Hippocampal formation (tissue), 2 donors: ENCODE measurements at places on chromosomes 13 and 19.

GRCh38 chr19:28612275-28612769, 600.6 kb downstream of the UQCRFS1 start:
- no peak for DNase-seq

DNA sequence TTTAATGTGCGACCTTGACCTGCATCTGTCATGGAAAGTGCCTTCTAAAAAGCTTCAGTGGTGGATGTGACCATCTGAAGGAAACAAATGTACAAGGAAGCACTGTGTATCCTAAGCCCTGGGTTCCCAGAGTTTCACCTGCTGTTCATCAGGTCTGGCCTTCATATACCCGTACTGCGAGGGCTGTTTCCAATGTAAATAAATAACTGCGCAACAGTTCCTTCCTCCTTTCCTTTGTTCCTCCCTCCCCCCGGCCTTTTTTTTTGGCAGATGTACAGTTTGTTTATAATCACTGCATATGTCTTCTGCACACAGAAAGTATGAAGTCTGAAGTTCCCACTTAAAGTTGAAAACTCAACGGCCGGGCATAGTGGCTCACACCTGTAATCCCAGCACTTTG, 5.2 kb downstream of the FAAP24 start:
- DNase-seq: no peak

DNA sequence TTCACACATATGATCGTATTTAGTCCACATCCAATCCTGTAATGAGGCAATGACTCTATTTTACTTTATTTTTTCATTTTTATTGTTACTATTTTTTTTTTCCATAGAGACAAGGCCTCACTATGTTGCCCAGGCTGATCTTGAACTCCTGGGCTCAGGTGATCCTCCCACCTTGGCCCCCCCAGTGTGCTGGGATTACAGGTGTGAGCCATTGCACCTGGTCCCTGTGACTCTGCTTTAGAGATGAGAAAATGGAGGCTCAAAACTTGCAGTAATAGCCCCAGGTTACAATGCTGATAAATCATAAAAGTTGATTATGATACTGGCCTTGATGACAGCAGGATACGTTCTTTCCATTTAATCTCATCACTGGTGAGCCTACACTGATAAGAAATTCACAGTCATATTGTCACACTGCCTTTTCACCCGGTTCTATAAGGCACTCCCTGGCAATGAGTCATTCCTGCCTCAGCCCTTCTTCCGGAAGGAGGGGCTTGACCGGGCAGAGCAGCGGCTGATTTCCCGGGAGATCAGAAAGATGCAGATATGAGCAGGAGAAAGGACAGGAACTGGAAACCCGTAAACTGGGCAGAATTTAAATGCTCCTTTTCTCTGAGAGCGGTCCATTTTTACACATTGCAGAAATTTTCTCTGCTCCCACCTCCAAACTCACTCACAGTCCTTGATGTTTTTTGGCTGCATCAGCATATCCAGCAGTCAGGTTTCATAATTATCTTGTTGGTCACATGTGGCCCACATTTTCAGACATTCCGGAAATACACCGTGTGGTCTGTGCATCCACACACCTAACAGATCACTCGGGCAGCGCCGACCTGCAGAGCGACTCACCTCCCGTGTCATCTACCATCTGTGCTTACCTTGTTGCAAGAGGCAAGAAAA, 616.4 kb downstream of the EFNB2 start:
- no peak for DNase-seq

- DNase-seq: no peak
Measured at GRCh38 chr19:21314676-21315075, 14.5 kb downstream of the ZNF708 start.

GRCh38 chr19:16076154-16076957, at the start of gene TPM4:
Gene TPM4 (plus strand): TSS chr19:16076495. CDS start chr19:16076566, 71 bp downstream.
- DNase-seq: peak; percentile 68

DNA sequence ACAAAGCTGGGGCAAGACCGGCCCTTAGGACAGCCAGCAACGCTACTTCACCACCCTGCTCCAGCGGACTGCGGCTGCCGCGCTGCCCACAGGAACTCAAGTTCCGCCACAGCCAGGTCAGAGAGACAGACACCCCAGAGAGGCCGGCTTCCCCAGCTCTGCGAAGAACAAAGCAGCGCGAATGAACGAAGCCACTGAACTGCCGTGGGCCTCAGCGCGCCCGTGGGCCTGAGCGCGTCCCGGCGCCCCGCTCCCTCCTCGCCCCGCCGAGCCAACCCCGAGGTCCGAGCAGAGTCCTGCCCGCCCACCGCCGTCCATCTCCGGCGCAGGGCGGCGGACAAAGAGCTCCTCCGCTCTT, 158.4 kb downstream of the RNF17 start:
- DNase-seq: no peak

- DNase-seq: peak; percentile 17
Measured at GRCh38 chr13:45143346-45143751, 23.0 kb downstream of the GTF2F2 start.

DNA sequence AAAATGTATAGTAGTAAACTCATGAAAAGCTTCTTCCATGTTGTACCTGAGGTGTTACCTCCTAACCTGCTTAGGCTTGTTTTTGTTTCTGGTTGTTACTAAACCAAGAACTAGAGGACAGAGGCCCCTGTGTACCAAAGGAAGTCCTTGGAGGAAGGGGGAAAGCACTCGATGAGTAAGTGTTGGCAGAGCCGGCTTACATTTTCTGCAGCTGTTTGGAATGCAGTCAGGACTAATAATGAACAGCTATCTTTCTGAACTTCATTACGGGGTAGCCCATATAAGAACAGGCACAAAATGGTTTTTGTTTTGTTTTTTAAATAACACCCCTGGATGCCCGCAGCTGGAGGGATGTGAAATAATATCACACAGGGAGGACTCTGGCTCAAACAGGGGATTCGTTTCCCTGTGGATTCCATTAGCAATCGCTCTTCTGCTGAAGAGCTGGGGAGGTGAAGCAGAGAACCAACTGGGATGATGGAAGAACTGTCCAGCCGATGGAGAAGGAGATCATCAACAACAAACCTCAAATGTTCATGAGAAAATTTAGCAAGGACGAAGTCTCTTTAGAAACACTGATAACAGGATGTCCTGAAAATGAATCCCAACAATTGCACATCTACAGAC, 214.2 kb upstream of the MAB21L1 start:
- DNase-seq: no peak

DNA sequence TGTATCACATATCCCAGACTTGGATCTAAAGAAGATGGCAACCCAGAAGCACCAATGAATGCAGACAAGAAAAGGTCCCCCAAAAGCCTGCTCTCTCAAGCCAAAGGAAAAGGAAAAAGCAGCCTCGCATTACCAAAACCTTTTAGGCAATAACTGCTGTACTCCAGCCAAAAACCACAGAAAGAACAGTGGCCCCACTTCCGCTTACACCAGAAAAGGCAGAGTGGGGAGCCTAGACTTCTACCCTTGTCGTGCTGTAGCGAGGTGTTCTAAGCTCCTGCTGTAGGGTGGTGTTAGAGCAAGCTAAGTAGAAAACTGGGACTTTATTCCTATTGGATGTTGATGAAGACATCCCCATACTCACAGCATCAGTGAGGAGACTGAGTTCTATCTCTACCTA, 244.0 kb upstream of the RXFP2 start:
- DNase-seq: no peak

DNA sequence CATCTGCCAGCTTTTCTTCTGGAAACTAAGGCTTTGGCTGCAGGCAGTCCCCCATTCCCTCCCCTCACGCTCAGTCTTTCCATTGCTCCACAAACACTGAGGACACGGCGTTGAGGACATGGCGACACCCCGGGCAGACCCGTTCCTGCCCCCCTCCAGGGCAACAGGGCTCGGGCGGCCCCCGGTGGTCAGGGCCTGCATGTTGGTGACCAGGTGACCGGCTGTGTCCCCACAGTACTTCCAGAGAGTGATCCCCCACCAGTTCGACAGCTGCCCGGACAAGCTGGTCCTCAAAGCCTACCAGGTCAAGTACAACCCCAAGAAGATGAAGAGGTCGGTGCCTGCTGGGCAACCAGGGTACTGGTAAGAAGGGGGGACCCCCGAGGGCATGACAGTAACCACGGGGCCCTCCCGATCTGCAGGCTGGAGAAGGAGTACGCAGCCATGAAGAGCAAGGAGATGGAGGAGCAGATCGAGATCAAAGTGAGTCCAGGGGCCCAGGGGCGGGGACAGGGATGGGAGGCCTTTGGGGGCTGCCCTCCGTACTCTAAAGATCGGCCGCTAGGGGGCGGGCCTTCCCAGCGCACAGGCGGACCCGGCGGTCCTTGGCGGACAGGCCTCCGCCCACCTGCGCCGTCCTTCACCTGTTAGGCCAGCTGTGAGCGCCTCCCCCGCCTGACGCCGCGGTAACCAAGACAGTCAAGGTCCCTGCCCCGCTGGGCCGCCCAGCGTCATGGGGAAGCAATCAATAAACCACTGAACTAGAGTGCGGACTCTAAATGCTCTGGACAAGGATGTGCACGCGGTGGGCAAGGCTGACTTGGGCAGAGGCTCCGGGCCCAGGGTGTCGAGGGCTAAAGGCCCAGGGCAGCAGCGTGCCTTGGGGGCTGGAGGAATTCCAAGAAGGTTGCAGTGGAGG, 21.1 kb downstream of the PRR36 start:
- DNase-seq: peak; percentile 59

GRCh38 chr19:14006766-14007562, 844 bp upstream of the RFX1 start:
- peak; percentile 78 for DNase-seq

GRCh38 chr13:109243311-109243951, 543.0 kb downstream of the IRS2 start:
- peak; percentile 11 for DNase-seq

GRCh38 chr19:17327654-17328516, 6.8 kb downstream of the ANO8 start:
- DNase-seq: no peak

- no peak for DNase-seq
Measured at GRCh38 chr13:36925603-36926002, 5.6 kb upstream of the SMAD9 start.

DNA sequence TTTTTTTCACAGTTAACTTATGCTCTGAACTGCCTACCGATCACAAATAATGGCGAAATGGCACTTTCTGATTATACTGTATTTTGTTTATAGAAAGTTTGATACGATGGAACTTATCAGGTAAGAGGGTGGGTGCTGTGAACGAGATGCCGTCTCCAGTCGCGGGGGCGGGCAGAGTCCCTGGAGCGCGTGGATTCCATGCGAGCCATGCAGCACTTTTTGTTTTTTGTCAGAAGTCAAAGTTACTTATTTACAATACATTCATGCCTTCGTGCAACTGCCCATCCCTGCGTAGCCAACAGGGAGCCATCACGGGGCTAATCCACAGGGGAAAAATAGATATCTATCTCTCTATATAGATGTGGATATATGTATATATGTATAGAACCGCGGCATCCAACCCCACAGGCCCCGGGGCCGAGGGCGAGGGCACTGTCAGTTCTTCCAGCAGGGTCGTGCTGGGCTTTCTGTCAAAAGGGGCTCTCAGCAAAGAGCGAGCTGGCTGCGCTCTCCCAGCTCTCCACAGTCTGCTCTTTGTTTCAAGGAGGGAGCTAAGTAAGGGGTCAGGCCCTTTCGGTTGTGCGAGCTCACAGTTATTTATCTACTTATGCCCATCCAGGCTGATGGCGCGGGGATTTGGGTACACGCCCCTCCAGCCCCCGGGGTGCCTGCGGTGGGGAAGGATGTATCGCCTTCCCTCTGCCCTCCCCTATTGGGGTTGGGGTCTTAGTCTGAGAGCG, 3.4 kb downstream of the SLITRK1 start:
- DNase-seq: peak; percentile 73

DNA sequence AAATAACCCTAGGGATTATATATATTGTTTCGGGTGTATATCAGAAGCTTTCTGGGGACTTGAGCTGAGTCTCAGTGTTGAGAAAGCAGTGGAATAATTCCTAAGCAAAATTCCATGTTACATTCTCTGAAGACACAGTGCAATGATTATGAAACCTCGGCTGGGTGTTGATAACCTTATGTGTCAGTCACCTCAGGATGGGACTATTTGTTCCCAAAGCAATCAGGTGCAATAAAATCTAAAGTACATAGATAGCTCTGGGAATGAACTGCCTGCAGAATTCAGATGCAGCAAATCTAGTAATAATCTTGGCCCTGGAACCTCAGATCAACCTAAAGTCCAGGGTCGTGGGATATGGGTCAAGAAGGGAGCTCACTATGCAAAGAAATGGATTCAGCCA, 53.0 kb downstream of the EDNRB start:
- no peak for DNase-seq

- no peak for DNase-seq
Measured at GRCh38 chr19:45110851-45111266, 17.9 kb downstream of the PPP1R37 start.

DNA sequence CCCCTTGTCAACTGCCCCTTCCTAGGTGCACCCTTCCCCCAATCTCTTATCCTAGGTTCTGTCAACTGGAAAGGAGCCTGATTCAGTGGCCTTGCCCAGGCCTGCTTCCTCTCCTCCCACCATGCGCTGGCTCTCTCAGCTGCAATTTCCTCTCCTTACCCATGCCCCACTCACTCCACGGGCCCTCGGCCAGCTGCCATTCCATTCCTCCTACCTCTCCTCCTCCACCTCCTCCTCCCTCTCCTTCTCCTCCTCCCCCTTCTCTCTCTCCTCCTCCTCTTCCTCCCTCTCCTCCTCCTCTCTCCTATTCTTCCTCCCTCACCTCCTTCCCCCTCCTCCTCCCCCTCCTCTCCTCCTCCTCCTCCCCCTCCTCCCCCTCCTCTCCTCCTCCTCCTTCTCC, 9.6 kb upstream of the TIMM44 start:
- DNase-seq: no peak

DNA sequence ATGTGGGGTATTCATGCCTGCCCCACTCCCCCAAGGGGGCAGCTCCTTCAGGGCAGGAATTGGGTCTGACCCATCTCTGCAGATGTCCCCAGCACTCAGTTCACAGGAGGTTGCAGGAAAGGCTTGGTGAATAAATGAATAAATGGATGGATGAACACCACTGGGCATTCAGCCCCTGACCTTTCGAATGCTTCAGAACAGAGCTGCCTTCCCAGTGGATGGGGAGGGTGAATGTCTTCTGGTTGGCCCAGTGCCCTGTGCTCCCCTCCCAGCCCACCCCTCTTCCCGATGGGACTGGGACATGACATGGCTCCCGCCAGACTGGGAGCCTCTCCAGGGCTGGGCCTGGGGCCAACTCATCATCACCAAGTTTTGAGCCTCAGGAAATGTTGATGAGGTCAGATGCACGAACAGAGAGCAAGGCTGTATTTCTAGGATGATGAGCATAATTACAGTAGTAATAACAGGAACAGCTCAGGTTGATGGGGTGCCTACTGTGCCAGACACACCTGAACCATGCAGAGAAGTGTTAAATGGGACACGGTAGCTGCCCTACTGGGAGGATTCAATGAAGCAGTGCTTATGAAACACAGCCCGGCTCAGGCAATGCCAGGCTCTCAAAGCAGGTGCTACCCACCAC, 25.7 kb downstream of the VRK3 start:
- DNase-seq: no peak

- peak; percentile 70 for DNase-seq
Measured at GRCh38 chr19:4342314-4342614, 1.1 kb upstream of the MPND start.

DNA sequence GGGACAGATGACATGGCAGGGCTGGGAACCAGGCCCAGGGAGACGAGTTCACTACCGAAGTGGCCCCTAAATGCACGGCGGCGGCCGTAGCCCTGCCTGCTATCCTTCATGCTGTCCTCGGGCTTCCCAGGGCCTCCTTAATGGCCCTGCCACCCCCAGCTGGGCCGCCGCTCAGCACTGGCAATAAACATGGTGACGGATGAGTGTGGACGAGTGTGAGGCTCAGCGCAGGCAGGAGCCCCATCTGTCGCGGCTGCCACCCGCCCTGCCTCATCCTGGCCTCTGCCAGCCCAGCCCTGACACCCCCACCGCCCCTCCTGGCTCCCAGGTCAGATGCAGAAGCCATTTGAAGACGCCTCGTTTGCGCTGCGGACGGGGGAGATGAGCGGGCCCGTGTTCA, 13.6 kb downstream of the PIN1 start:
- DNase-seq: no peak

GRCh38 chr13:51937320-51938290, 73.6 kb downstream of the ATP7B start:
- DNase-seq: no peak
